ENCODE measurements at places on chromosomes 7 and 10. TPM values are rescaled to one million over a fixed set of nuclear protein-coding genes. Genes with fewer than 3 reads are reported as not detected.

ZNF479 gene
- 4.8 TPM for total RNA-seq

GRCh38 chr10:69574571-69574978, 1.4 kb upstream of the NEUROG3 start:
- DNase-seq: no peak

DNA sequence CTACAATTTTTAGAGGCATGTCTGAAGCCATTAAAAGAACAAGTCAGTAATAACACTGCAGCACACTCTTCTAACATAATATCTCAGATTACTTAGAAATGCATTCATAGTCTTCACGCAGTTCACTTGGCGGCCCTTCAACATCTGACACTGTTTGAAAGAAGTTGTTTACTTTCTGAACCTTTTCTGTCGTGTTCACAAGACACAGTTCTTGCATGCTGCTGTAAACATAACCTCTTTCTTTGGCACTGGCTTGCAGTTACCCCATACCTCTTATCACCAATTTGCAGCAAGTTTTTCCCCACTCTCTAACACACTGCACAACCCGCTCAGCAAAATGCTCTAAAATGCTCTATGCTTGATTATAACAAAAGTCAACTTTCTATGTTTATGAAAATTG, 12.0 kb downstream of the PIP4K2A start:
- DNase-seq: no peak

DNA sequence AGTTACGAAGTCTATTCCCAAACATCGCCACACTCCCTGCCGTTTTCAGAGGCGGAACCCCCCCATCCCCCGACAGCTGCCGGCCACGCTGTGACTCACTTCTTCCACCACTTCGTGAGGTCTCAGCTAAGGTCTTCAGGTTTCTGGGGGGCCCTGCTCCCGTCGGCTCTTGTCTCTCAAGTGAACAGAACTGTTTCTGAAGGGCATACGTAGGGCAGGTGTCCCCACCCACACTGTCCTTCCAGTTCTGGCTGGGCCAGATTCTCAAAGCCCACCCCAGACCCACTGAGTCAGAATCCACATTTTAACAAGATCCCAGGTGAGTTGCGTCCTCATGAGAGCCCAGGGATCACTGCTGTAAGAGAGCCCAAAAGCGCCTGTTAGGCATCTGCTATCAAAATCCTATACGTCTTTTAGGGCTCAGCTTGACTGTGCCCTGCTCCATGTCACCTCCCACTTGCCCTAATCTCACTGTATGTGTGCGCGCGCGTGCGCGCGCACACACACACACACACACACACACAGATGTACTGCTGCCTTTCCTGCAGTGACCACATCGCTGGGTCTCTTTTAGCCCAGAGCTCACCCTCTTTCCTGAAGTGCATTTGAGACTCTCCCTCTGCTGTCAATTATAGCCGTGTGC, 78.8 kb downstream of the PROSER2 start:
- DNase-seq: no peak

DNA sequence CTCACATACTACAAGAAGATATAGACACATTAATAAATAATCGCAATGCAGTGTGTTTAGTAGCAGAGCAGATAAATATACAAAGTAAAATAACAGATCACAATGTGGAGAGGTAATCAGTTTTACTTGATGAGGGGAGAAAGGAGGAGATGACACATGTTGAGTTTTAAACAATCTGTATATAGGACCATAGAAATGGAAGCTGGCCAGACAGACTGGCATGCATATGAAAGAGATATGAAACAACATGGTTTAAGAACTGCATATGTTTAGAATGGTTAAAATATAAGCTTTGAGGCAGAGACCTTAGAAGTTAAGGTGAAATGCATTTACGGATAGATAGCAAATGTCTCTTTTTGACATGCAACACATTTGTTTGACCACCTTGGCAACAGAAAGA, 19.8 kb upstream of the CCDC7 start:
- no peak for DNase-seq

Data from testis (tissue), 5 donors.